DMS153 (cell line): ENCODE measurements at places on chromosomes 11 and 22.
A peak's percentile ranks its signal among the peaks of the same experiment; 100 is the strongest.

GRCh38 chr11:16096336-16096735 lies 260.0 kb downstream of the SOX6 start:
- no peak for DNase-seq

DNA sequence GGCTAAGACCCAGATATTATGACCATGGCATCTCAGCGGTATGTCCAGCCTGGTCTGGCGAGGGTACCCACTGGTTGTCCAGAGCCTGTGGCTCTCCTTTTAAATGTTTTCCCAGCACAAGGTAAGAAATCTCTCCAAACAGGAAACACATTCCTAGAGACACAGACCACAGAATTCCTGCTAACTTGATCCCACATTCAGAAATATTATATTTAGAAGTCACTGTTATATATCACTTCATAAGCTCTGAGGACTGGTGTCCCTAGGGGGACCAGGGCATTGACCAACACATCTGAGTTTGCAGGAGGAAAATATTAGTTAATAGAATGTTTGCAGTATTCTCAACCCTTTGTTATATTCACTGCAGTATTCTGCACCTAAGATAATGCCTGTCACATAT lies 23.1 kb downstream of the TMPRSS13 start:
- no peak for DNase-seq

DNA sequence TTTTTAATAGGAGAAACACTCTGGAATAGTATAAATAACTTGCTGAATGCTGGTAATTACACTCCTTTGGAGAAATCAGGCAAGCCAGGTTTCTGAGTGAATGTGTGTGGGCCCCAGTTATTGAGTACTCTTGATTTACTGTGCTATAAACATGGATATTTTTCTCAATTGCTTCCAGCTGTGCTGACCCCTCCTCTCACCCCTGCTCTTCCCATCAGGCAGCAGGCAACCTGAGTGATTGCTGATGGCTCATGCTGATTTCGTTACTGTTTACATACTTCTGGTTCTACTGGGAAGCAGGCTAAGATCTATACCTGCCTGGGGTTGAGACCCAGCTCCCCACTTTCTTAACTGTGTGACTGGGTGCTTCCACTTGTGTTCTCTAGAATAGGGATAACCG lies 68.5 kb downstream of the DHCR7 start:
- DNase-seq: no peak

DNA sequence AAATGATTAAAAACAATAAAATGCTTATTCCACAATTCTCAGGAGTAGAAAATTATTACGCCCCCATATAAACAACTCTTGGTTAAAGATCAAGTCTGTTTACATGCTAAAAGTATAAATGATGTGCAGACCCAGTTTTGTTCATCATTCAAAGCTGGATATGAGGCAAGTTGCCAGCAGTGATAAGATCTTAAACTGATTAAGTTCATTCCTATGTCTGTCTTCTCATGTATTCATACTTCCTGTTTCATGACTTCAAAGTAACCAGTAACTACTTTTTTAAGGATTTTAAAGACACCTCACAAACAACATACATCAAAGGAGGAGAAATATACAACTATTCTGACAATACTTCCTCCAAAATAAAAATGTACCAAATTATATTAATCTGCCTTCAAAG lies 55.0 kb upstream of the ARHGAP32 start:
- DNase-seq: no peak

- no peak for DNase-seq
Measured at GRCh38 chr11:78291503-78292108, 102.9 kb downstream of the USP35 start.

- no peak for DNase-seq
Measured at GRCh38 chr11:27710536-27710935, 10.3 kb upstream of the BDNF start.

- DNase-seq: no peak
Measured at GRCh38 chr11:15379483-15379882, 264.8 kb downstream of the INSC start.

DNA sequence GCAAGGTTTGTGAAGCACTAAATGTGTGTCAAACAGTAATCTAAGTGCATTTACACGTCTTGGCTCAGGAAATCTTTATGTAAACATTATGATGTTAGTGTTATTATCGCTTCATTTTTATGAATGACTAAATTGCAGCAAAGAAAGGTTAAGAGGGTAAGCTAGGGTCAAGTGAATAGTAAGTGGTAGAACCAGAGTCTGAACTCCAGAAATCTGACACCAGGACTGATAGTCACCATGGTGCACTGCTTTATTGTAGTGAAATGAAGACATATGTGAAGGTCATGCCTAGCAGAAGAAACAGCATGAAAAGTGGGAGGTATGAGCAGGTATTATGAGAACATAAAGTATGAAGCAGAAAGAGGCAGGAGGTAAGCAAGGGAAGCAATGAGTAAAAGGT lies 368.7 kb upstream of the TENM4 start:
- no peak for DNase-seq

DNA sequence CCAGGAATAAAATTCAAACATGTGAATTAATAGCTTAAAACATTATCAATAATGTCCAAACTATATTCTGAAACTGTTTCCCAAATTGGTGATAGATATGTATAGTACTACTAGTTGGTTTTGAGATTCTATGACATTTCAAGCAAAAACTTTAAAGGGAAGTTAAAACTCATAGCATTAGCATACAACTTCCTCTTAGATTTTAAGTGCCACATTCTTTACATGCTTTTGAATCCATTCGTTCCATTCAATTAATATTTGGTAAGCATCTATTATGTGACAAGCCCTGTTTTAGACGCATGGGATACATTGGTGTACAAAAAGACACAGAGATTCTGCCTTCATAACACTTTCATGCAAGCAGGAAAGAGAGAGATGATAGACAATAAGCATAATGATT lies 8.9 kb downstream of the PATL1 start:
- DNase-seq: no peak

- no peak for DNase-seq
Measured at GRCh38 chr11:18615628-18616392, 16.2 kb downstream of the MISFA start.

DNA sequence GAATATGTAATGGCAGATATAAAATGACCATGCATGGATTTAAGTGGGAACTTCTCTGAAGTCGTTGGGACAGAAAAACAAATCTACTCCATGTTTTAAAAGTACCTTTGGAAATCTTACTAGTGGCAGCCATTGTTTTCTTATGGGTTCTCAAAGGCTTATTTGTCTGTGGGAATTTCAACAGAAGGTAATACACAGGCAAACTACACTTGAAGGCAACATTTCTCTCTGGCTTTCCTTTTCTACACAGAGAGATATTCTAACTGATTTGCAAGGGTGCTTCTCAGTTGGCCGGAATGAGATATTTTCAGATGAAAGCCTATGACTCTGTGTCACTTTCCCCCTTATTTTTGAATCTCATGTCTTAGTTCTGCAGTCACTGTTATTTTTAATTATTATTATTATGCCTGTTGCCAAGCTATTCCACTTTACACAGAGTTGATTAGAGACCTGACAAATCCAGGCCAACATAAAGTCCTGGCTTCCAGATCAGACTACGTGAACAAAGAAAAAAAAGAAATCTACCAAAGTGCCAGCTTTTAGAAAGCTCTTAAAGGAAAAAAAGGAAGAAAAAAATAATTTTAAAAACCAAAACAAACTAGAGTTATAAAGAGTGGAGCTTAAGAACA lies 18.9 kb upstream of the PSMA1 start:
- no peak for DNase-seq

DNA sequence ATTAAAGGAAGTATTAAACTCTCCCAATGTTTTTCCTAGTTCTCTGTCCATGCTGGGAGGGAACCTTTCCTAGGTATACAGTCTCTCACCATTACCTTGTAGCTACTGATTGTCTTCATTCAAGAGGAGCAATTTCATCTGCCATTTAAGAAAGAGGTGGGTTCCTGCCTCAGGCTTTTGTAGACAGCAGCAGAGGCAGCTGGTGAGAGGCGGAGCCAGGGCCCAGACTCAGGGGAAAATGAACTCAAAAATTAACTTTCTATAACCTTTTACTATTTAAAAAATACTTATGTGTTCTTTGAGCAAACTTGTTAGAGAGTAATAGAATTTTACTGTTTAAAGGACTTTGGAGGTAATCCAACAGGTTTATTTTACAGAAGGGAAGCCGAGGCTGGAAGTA lies 133.0 kb downstream of the SNX19 start:
- DNase-seq: no peak

DNA sequence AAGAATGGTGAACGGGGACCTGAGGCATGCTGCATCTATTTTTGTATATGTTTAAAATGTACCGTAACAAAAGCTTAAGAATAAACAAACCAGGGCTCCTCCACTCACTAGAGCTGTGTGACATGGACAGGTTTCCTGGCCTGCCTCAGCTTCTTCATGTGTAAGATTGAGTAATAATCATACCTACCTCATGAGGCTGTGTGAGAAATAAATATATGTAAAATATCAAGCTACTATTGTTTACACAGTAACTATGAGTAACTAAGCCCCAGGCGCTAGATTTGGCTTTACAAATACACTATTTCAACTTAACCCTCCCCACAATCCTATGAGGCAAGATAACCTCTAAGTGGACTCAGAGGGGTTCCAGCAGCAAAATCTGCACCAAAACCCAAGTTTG lies 66.4 kb downstream of the SMCO4 start:
- no peak for DNase-seq

- no peak for DNase-seq
Measured at GRCh38 chr11:32849761-32850160, 20.0 kb downstream of the PRRG4 start.

DNA sequence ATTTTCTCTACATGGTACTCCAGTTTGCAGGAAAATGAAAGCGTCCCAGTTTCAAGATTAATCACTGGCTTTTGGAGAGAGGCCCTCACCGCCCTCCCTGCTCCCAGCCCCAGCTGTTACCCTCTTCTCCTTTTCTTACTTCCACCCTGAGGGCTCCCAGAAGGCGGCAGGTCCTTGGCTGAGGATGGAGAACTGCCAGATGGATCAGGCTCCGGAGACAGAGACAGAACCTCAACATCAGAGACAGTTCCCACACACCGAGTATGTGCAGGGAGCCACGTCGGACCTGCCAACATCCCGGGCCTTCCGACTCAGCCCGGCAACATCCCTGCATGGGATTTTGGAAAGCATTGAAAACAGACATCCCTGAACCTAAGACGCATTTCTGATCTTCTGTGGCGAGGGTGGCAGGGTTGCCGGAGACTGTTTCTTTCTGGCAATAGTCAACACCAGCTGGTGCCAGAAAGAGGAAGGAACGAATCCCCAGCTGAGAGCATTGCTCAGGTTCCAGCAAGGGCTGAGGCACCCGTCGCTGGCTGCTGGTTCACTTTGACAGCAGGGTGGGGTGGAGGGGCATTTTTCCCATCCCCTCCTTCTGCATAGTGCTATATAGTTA lies 467.1 kb downstream of the MIAT start:
- no peak for DNase-seq

- peak; percentile 32 for DNase-seq
Measured at GRCh38 chr11:125777309-125777708, 1.3 kb downstream of the PATE2 start.

DNA sequence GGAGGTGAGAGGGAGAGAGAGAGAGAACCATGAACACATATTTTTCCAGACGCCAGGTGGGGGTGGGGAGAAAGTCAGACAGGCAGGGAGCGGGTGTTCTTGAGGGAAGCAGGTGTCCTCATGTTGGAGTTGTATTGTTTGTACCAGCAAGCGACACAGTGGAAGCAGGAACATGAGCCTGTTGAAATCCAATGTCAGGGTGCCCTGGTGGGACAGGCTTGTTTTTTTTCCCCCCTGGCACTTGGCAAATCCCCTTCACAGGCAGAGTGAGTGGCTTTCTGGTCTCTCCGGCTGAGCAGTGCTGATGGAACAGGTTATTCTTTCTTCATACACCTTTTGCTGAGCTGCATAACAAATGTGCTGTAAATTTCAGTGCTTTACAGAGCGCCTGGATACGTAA lies 125.6 kb downstream of the GRIK4 start:
- DNase-seq: no peak

DNA sequence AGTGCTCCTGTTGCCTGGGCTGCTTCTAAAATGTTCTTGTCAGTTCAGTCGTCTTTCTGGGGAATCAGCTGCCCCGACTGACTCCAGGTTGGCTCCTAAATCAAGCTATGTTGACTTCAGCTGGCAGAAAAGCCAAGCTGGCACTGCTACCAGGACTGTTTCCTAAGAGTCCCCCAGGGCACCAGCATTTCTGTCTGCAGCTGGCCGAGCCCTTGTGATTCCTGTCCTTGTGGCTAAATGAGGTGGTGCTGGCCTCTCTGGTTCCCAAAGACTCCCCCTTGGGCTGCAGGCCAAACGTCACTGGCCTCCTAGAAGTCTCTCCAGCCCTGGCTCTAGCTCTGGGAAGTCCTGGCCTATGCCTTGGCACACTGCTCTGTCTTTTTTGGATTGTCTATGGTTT lies 31.1 kb downstream of the GRAMD1B start:
- no peak for DNase-seq

DNA sequence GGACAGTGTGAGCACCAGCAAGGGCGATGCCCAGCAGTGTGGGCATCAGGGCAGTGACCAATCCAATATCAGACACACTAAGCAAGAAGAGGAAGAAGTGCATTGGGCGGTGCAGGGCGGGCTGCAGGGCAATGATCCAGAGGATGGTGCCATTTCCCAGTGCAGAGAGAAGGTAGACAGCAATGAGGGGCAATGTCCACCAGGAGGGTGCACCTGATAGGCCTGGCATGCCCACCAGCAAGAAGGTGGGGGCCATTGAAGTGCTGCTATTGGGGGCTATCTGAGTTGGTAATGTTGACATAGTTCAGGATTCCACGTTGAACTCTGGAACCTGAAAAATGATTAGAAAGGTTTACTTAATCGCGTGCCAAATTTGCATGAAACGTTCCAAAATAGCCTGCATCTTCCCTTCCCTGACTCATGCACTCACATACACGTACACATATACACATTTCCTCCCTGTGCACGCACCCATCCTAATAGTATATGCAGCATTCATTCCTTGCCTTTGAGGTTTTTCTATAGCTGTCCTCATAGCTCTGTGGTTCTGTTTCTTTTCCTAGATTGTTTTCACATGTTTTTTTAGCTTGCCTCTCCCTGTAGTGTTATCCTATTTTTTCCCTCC lies at the start of gene OR51S1:
Gene OR51S1, minus strand, starts transcription at position 301 of the 625 bp plus-strand sequence. Its CDS starts 0 bp downstream, at position 301.
- no peak for DNase-seq

DNA sequence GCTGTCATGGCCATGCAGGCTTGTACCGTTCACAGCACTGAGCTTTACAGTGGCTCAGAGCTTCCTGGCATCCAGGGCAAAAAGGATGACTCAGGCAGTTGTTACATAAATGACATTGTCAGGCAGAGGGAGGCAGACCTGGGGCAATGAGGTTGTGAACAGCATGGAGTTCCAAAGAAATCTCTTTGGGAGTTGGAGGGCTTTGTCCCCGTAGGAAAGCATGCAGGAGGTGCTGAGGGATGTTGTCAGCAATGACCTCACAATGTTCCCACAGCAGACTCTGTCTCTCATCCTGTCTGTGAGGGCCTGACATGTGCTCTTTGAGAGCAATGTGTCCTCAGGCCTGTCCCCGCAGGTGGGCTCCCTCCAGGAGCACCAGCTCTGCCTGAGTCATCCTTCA lies 25.9 kb upstream of the PDE2A start:
- DNase-seq: no peak

DNA sequence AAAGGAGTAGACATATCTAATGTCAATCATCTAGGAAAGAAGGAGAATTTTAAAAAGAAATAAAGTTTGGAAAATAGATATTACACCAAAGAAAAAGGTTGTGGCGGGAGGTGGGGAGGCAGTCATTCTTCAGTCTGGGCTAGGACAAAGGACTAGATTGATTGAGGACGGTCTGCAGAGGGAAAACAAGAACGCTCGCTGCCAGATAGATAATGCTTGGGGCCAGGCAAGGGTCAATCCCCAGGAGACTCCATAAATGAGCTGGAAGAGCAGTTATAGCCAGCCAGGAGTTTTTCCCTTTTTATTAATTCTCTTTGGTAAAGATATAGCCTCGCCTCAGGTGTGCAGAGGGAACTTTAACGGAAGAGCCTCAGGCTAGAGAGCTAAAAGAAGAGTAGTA lies 6.3 kb downstream of the TRPC6 start:
- no peak for DNase-seq
